HL-60 (cell line): ENCODE measurements at places on chromosomes 6 and 20.

GRCh38 chr20:32203356-32204204 lies 4.0 kb downstream of the PLAGL2 start:
- DNase-seq, result no peak

GRCh38 chr6:83462524-83462923 lies 31.7 kb upstream of the ME1 start:
- no peak for DNase-seq

DNA sequence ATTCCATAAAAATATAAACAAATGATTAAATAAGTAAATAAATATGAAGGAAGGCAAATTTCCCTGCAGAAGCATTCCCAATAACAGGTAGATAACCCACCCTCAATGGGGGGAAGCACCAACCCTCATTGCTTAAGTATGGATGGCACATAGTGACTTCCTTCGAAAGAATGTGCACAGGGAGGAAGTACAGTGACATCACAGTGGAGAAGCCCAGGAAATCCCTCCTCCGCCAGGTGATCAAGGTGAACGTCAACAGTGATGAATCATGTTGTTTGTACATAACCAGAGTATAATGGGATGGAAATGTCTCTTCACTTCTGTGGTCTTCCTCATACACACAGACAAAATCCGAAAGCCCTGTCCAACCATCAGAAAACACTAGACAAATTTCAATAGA lies 267.9 kb downstream of the THBS2 start:
- no peak for DNase-seq

DNA sequence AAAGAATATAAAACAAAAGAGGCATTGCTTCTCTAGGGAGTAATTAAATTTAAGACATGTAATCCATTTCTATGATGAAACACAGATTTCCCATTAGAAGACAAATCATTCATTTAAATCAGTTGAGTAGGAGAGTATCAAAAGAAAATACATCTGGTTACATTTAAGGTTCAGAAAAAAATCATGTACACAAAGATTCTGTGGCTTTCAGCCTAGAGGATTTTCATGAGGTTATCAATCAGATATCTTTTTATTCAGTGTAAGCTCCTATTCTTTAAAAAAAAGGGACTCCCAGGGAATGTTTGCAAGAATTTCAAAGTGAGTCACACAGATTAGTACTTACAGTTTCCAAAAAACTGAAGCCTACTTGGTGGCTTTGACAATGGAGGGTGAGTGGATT lies 24.9 kb downstream of the COL21A1 start:
- DNase-seq, result no peak

DNA sequence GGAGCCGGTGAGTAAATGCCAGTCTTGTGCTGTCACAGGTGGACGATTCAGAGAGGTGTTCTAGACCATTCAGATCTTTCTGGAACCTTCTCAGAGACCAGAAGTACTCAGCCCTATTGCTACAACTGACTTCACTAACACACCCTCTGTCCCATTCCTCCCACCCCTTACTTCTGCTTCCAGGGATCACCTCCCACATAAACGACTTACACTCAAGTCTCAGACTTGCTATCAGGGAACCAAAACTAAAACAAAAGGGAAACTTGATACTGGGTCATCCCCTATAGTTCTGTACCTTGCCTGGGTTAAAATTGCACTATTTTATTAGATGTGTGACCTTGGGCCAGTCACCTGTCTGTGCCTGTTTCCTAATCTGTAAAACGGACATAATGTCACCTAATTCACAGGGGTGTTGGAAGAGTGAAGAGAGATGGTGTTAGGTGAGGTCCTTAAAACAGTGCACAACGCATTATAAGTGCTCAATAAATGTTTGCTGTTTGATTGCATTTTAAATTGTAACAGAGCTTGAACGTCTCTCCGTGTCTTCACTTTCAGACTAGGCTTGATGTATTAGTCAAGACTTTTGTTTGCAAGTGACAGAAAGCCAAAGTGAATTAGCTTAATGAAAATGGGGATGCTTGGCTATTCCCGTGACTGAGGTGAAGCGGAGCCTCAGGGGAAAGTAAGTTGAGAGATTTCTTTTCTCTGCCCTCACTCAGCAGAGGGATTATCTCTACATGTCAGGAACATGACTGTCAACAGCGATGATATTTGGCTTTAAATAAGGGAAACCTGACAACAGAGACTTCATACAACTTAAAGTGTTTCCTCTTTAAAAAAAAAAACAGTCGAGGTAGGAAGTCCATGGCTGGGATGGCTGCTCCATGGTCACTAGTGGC lies 3.0 kb upstream of the SRXN1 start:
- DNase-seq, result no peak

DNA sequence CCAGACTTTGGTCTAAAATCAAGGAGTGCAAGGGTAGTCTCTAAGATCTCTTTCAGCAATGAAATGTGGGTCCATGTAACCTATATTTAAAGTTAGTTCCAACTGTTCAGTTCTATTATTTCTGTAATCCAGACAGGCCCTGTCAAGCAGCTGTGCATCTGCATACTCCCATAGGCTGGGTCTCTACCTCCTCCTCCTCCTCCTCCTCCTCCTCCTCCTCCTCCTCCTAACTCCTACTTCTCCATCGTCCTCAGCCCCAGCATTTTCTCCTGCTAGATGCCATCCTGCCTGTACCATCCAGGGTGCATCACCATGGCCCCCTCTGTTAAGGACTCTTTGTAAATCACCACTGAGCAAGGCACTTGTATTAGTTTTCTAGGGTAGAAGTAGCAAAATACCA lies 52.4 kb upstream of the TPD52L1 start:
- DNase-seq, result no peak

- DNase-seq, result no peak
Measured at GRCh38 chr20:36736451-36737182, 9.3 kb downstream of the NDRG3 start.

GRCh38 chr6:41724586-41725501 lies 10.6 kb downstream of the TFEB start:
- DNase-seq, result no peak

GRCh38 chr6:168264593-168265335 lies 54.8 kb downstream of the DACT2 start:
- no peak for DNase-seq

DNA sequence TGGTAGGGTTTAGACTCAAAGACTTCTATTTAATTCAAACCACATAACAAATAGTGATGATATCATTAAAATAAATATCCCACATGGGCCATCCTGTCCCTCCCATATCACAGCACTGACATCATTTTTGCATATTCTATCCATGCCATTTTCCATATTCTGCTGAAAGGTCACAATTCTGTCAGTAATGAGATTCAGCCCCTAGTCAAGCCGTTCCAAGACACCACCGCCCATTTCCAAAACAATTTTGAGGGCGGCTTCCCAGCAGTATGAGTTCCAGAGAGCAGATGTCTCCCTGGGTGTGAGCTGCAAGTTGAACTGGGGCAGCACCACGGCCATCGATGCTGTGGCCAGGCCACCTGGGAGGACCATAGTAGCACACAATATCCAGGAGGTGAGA lies 65.1 kb upstream of the PLEKHG1 start:
- no peak for DNase-seq

DNA sequence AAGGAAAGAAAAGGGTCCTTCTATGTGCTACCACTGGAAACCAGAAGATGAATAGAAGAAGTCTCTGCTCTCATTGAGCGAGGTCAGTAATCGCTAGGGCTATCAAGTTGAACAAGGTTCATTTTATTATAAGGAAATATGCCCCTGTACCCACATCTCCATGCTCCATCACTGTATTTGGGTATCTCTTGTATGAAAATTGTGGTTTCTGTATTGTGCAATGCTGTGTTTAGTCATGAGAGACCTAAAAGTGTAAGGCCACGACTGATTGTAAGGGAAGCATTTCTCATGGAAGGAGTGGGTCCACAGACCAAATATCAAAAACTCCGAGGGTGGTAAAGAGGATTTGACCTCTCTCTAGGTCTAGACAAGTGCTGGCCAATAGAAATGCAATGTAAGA lies 3.6 kb upstream of the HS3ST5 start:
- DNase-seq, result no peak

- no peak for DNase-seq
Measured at GRCh38 chr20:44465001-44465560, 10.6 kb upstream of the TTPAL start.

DNA sequence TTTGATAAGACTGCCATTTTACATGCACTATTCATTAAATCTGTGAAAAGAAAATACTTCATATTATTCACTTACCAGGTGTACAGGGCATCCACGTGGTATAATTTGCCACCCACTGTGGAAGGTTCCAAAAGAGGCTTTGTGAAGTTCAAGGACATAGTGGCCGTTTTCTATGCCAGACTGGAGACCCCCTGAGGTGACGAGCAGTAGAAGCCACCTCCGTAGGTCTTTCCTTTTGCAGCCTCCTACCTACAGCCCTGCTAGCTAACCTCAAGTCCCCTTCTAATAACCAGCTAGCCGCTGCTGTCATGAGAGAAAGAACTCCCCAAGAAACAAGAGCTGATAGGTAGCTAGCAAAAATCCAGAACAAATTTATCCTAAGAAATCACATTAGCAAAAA lies 110.5 kb downstream of the ARHGAP18 start:
- no peak for DNase-seq

DNA sequence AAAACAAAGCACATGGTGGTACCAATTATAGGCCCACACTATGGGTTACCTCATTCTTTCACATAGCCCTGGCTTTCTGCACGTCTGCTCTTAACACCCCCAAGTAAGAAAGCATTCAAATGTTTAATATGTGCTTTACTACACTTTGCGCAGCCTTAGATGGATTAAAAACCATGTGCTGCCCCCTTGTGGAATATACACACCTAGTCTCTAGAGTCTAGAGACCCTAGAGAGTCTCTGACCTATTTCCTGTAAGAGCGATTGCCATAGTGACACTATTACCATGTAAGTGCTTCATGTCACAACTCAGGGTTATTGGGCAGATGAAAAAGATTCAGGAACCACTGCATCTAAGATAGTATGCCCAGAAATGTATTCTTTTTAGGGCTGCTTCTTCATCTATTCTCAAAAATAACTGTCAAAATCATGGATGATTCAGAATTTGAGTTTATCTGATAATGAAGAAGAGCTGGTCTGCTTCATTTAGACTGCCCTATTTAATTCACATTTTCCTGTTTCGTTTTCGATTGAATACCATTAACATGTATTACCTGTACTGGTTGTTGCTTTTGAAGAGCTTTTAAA lies 186.3 kb downstream of the ADGB start:
- DNase-seq, result no peak

GRCh38 chr6:136784910-136785746 lies 7.1 kb downstream of the MAP3K5 start:
- peak; percentile 94 for DNase-seq

GRCh38 chr6:79605061-79605460 lies 26.1 kb upstream of the SH3BGRL2 start:
- no peak for DNase-seq

DNA sequence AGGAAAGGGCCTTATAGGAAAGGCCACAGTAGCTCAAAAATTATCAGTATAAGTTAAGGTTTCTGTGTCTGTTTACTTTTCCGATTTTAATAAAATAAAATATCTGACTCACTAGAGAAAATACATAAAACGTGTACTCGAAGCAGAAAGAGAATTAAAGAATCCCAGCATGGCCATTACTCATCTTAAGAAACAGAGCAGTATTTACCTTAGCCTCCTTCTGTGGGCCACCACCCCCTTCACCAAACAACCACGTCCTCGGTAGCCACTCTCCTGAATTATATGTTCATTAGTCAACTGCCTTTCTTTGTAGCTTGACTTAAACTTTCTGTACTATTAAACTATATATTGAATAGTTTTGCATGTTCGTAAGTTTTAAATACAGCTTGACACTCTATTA lies 72.2 kb upstream of the SPTLC3 start:
- DNase-seq, result no peak

DNA sequence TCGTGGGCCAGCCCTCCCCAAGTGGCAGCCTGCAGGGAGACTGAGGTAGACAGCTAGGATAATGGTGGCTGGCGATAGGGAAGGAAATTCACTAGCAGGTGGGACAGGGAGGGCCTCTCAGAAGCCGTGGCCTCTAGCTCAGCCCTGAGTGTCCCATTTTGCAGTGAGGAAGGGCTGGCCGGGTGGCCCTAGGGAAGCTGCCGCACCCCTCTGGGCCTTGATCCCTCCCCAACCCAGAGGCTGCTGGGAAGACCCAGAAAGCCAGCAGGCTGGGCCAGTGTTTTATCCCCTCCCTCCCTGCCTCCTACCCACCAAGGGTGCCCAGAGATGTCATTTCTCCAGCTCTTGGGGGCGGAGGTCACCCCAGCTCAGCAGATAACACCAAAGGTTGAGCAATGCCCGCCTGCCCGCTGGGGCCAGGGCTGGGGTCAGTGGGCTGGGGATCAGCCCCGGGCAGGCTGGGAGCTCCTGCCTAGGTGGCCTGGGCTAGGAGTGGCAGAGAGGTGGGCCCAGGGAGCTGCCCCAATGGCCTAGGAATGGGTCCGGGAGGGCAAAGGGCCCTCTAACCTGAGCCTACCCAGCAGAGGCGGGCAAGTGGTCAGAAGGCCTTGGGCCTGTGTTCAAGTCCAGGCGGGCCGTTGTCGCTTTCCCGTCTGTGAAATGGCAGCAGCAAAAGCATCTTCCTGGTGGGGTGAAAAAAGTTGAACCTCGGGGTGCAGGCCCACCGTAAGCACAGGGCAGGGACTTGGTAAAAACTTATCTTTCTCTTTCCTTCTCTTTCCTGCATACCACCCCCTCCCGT lies 1.6 kb upstream of the CEBPB start:
- DNase-seq, result no peak

DNA sequence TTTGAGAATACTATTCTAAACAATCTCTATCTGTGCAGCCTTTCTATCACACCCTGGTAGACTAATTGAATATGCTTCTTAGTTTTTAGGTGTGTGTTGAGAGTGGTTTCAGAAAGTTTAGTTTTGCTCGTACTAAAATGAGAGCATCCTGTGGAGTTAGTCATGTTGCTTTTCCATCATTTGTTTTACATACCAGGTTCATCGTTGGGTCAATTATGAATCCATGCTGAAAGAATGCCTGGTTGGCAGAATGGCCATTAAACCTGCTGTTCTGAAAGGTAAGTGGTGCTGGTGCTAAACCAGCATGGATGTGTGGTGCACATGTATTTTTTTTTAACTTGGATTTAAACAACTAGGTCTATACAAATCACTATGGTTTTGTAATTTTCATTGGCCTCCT lies 49.3 kb downstream of the CYB5R4 start:
- no peak for DNase-seq

GRCh38 chr6:7060769-7061516 lies 46.8 kb upstream of the RREB1 start:
- DNase-seq, result no peak

DNA sequence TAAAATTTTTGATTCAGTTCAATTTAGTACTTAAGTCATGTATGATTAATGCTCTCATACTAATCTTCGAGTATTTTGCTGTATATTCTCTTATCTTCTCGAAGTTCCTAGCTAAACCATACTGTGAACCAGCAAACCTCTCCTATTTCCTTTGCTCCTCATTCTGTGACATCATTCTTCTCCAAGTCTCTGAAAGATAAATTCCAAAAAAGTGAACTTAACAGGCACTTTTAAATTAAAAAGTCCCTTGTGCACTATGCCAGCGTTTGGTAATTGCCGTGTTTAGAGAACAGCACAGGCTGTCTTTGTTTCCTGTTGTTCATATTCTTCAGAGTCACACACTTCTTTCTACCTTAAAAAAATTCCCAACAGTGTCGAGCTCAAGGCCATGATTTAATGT lies 188.4 kb upstream of the PHACTR1 start:
- DNase-seq, result no peak

GRCh38 chr6:165676435-165677068 lies 13.5 kb upstream of the PDE10A start:
- DNase-seq, result no peak
